ENCODE measurements at places on chromosomes 5 and 9.

DNA sequence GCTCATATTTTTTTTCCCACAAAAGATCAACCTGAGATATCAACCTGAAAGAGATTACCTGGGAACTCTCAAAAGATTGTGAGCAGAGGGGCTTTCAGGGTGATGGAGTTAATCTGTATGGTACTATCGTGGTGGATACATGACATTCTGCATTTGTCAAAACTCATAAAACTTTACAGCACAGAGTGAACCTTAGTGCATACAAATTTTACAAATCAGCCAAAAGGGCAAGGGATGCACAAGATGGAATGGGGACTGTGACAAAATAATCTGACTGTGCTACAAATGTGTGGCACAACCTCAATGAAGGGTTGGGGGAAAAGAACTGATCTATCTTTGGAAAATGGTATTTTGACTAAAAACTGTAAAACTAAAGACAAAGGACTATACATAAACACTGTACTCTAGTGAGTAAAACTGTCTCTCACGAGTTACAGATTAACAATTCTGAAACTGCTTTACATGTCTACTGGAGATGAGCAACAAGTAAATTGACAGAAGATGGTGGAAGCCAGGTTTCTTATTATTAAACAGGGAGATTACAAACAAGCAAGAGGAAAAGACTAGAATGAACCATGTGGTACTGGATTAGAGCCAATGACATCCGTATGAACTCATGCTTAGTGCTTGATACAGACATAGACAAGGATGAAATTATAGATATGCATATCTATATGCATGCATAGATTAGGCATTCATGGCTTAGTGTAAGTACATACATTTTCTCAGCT, 24.8 kb upstream of the RLN1 start:
- no peak for DNase-seq

GRCh38 chr5:170885256-170885655, 23.4 kb downstream of the RANBP17 start:
- DNase-seq = no peak

- no peak for DNase-seq
These were observed 111.1 kb upstream of the DPYSL3 start for GRCh38 chr5:147621016-147621415.

GRCh38 chr5:156036640-156037039, 290.3 kb upstream of the SGCD start:
- no peak for DNase-seq

- no peak for DNase-seq
These were observed 339.2 kb downstream of the ADAMTS6 start for GRCh38 chr5:65142511-65143011.

DNA sequence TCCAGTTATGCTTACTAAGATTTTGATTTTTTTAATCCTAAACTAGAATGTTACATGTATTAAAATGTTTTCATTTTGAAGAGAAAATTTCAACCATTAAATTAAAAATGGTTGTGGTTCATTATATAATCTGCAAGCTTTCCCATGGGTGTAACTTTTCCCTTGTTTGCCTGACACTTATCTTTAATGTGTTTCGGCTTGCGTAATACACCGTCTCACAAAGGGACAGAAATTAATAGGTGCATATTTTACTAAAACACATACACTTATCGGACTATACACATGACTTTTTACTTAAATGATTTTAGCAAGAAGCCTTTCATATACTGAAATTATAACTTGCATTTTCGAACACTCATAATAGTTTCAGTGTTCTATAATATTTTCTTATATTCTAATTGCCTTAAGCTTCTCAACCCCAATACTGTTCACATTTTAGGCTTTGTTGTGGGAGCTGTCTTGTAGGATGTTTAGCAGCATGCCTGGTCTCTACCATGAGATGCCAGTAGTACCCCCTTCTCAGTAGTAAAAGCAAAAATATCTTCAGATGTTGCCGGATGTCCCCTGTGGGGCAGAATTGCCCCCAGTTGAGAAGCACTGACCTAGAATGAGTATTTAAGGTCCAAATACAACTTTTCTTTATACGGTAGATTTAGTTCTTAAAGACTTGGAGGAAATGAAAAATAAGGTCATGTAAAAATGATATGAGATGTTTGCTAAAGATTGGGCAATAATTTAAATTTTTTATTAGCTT, 28.6 kb downstream of the UGCG start:
- no peak for DNase-seq

- DNase-seq = no peak
These were observed 499.8 kb downstream of the RASEF start for GRCh38 chr9:82563094-82563493.

- DNase-seq = peak; percentile 10
These were observed 67.5 kb downstream of the MAMDC2 start for GRCh38 chr9:70111042-70111602.

- DNase-seq = no peak
These were observed 126.9 kb downstream of the PAPPA start for GRCh38 chr9:116280529-116280928.

DNA sequence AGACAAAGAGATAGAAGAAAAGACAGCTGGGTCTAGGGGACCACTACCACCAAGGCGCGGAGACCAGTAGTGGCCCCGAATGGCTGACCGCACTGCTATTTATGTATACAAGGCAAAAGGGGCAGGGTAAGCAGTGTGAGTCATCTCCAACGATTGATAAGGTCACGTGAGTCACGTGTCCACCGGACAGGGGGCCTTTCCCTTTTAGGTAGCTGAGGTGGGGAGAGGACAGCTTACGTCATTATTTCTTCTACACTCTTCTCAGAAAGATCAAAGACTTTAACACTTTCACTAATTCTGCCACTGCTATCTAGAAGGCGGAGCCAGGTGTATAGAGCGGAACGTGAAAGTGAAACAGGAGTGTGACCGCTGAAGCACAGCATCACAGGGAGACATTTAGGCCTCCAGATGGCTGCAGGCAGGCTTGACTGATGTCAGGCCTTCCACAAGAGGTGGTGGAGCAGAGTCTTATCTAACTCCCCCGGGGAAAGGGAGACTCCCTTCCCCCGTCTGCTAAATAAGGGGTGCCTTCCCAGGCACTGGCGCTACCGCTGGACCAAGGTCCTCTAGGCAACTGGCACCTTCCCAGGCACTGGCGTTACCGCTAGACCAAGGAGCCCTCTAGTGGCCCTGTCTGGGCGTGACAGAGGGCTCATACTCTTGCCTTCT, 6.1 kb upstream of the PRR16 start:
- no peak for DNase-seq

GRCh38 chr9:109894921-109895758, 115.1 kb downstream of the PALM2AKAP2 start:
- no peak for DNase-seq

- DNase-seq = no peak
These were observed 1108.6 kb downstream of the TAF11L14 start for GRCh38 chr5:18742830-18743229.

- DNase-seq = peak; percentile 56
These were observed at the start of gene GLIPR2 for GRCh38 chr9:36136272-36136893. Gene GLIPR2, plus strand, starts transcription at chr9:36136733. Its CDS starts 46 bp downstream, at chr9:36136779.
